ENCODE measurements at places on chromosomes 7 and 10.

DNA sequence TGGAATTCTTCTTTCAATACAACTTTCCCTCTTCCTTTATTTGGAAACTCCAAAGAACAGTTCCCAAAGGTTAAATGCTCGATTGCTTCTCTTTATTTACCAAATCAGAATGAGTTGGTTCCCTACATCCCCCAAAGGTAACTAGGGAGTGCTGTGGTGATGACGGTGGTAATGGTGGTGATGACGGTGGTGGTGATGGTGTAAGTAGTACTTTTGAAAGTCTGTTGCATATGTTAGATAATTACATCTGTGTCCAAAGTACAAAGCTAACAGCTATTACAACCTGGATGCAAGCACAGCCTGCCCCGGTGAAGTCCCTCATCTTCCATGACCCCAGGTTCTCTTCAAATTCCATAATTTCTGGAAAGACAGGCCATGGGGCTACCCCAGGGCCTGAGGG is 115.1 kb downstream of the TNS3 start:
- no peak for DNase-seq

GRCh38 chr7:22569586-22570321 is 69.8 kb upstream of the STEAP1B start:
- DNase-seq: no peak

DNA sequence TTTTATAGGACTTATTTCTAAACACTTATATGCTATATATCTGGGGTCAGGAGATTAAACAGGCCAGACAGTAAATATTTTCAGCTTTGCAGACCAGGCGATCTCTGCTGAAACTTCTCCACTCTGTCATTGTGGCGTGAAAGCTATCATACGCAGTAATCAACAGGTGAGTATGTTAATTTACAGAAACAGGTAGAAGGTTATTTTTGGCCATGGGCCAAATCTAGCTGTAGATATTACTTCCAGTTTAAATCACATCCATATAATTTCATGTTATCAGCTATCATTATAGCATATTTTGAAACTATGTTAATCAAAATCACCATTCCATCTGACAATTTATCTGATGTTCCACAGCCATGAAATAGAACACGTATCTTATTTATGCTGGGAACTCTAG is 67.8 kb downstream of the GPR37 start:
- no peak for DNase-seq

DNA sequence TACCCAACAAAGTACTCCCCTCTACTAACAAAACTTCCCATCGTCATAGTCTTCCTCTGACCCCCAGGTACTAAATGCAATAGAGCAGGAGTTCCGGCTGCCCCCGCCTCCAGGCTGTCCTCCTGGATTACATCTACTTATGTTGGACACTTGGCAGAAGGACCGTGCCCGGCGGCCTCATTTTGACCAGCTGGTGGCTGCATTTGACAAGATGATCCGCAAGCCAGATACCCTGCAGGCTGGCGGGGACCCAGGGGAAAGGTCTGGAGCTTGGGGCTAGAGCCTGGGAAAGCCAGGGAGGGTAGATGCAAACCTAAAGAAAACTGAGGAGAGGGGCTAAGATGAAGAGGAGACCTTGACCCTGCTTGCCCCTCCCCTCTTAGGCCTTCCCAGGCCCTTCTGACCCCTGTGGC is 15.3 kb downstream of the EPHB6 start:
- no peak for DNase-seq

DNA sequence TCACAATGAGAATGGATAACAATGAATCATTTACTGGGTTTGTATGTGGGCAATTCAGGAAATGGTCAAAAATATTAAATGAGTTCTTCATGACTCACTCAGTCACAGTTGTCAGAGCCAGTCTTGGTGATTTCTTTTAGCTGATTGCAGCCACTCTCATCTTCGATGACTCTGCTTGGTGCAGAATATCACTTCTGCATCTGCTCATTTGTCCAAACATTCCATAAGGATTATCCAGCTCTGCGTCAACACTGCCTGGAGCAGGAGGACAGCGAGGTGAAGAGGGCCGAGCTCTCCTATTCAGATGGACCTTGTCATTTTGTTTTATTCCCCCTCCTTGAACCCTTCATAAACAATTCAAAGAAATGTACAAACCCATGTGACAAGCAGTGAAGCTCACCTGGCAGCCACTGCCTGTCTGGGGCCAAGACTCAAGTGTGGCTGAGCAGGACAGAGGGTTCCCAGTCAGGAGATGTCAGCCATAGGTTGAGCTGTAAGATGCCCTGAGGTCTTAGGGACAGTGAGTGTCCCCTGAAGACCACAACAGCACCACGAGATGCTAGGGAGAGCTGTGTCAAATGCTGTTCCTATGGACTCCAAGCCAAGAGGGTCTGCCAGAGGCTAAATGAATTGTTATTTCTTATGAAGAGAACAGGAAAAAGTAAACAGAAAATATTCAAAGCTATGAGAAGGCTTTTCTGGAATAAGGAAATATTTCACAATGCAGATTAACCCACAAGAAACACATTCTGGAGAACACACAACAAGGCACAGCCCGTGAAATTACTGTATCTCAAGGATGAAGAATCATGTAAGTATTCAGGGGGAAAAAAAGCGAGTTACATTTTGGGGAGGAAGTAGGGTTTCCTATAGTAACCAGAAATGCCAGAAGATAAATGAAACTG is 33.1 kb upstream of the EGFR start:
- no peak for DNase-seq

DNA sequence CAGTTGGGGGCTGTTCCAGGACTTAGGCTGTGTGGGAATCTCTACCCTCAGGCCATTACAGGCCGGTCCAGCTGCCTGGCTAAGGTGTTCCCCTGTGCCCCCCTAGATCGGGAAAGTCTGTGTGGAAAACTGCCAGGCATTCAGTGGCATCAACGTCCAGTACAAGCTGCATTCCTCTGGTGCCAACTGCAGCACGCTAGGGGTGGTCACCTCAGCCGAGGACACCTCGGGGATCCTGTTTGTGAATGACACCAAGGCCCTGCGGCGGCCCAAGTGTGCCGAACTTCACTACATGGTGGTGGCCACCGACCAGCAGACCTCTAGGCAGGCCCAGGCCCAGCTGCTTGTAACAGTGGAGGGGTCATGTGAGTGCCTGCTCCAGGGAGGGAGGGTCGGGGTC is 27.1 kb upstream of the CSGALNACT2 start:
- no peak for DNase-seq

GRCh38 chr10:35822316-35822715 is 180.2 kb upstream of the FZD8 start:
- no peak for DNase-seq

- DNase-seq: no peak
These were observed 8.5 kb upstream of the IL2RA start for GRCh38 chr10:6070660-6071059.

DNA sequence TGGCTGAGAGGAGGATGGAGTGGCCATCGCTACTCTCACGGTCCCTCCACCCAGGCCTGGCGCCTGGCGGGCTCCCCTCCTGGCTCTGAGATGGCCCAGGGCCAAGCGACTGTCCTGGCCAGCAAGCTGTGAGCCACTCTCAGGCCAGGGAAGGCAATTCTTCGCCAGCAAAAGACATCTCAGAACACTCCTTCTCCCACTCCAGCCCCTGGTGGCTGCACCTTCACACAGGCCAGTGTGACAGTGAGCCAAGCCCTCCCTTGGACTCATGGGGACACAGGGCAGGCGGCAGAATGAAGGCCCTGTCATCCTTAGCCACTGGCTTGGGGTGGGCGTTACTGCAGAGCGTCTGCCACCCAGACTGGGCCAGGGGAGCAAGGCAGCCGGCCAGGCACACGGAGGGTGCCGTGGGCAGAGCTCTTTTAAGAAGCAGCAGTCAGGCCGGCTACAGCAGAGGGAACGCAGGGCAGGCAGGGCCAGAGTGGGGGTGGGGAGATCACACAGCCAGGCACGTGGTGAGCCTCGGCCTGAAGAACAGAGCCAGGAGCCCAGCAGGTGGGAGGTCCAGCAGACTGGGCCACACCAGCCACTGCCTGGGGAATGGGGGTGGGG is 14.4 kb downstream of the STK32C start:
- DNase-seq: no peak

- DNase-seq: no peak
These were observed 3.5 kb upstream of the GNGT1 start for GRCh38 chr7:93902777-93903423.

Data from GM13976 (cell line).